ENCODE measurements at places on chromosomes 3 and 15.

GRCh38 chr3:14773691-14774128 lies 45.1 kb upstream of the FGD5 start:
- no peak for DNase-seq

- no peak for DNase-seq
Measured at GRCh38 chr3:171977441-171977840, 61.9 kb upstream of the FNDC3B start.

DNA sequence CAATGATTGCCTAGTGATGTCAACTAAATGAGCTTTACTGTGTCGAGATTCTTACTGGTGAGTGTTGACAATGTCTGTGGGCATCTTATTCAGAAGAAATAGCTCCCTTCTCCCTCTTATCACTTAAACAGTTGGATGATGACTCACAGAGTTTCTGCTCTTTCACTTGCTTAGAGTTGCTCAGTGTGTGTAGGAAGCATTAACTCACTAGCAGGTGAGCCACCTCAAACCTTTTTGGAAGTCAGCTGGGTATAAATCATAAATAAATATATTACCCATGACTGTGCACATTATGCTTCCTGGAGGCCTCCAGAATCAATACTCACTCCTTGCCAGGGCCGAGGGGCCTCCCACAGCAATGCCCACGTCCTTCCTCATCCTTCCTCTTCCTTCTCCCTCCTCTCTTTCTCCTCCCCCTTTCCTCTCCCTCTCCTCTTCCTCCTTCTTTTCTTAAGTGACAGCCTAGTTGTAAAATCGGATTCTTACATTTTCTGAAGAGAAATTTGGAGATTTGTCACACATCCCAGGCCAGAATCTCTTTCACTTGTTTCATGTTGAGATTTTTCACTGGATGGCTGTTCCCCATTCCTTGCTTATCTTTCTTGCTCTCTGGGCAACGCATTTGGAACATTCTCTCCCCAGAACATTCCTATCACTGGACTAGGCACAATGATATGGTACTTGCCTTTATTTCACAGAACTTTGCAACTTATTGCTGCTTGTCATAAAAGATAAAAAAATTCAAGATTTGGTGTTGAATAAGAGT lies 17.5 kb downstream of the SHC4 start:
- DNase-seq, result no peak

- DNase-seq, result no peak
Measured at GRCh38 chr3:32959371-32959770, 7.9 kb downstream of the CCR4 start.
